IPS-NIHi11 (cell line): ENCODE measurements at places on chromosomes 3 and 15.

GRCh38 chr3:129521611-129522010, 6.8 kb upstream of the RHO start:
- no peak for DNase-seq

DNA sequence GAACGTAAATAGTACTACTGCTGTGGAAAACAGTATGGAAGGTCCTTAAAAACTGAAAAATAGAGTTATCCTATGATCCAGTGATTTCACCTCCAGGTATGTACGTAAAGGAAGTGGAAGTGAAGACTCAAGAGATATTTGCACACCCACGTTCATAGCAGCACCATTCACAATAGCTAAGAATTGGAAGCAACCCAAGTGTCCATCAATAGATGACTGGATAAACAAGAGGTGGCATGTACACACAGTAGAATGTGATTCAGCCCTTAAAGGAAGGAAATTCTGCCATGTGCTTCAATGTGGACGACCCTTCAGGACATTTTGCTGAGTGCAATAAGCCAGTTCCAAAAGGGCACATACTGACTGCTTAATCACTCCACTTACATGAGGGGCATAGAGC, 188.3 kb downstream of the APBA2 start:
- DNase-seq = no peak

DNA sequence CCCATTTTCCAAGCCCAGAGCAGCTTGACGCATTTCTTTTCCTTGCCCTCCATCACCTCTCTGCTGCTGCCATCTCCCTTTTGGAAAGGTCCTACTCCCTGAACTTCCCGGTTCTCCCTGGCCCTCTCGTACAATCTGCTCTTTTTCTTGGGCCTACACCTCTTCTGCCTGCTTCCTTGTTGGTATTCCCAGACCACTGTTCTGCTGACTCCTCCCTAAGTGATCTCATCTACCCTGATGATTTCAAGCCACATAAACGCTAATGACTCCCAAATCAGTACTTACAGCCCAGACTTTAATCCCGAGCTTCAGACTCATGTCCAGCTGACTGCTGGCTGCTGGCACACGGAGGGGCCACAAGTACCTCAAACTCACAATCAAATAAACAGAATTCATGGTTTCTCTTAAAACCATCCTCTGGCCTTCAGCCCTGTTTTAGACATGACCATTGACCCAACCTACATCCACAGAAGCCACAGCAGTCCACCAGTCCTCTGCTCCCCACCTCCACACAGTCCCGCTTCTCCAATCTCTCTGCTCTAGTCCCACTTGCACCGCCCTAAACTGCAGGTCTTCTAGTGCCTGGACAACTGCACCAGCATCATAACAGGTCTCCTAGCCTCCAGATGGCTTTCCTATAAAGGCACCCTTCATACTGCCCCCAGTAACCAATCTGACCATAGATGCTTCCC, 57.6 kb downstream of the AAGAB start:
- no peak for DNase-seq

DNA sequence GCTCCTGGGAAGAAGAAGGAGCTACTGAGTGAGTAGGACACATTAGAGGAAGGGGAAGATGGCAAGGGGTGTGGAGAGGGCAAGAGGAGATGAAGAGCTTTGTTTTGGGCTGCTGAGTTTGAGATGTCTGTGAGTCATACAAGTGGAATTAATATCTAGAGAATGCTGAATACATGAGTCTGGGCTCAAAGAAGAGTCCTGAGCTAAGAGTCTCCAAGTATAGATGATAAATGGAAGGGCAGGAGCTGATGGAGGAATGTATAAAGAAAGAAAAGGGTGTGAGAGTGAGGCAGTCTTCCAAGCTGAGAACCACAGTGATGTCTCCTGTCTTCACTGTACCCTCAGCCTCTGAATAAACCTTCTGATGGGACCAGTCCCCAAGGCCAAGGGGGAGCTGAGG, 205.5 kb upstream of the MRPL3 start:
- DNase-seq = no peak

DNA sequence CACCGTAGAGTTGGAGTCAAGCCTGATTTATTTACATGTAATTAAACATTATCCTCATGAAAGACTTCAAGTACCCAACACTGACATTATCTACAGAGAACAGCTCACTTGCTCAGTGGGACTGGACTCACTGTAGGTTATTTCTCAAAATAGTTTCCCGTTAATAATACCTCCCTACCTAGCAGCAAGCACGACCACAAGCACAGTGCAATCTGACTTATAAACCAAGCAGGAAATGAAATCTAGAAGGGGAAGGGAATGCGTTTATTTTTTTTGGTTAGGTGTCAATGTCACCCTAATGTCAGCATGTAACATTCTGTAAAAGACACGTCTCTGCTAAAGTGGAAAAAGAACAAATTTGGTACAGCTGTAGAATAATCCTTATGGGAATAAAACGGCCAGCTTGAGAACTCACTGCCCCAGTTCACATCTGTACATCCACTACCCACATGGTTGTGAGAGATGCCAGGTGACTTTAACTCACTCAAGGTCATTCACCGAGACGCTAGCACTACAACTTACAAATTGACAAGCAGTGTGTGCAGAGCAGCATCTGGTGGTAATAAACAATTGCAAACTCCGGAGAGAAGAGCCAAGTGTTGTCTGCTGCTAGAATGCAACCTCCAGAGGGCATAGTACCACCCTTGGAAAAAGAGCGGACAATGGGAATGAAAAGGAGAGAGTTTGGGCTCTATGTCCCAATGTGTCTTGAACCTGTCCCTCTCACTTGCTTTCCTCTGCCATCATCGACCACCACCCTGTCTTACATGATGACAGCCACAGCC, 242.5 kb downstream of the CADPS start:
- peak; percentile 23 for DNase-seq

DNA sequence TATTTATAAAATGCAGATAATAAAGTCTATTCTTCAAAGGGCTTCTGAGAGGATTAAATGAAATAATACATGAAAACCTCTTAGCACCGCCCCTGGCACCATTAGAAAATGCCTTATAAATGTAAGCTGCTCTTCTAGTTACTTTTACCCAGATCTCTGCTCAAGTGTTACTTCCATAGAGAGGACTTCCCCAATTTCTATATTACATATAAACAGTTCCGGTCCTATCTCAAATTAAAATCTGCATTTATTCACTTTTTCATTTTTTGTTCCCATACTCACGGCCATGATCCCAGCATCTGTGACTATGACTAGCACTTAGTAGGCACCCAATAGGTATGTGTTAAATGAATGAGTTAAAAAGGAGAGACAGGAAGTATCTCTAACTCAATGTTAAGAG, 890.9 kb upstream of the CFAP20DC start:
- DNase-seq = no peak

GRCh38 chr15:66609876-66610275, 44.1 kb upstream of the LCTL start:
- no peak for DNase-seq

- DNase-seq = no peak
Measured at GRCh38 chr3:124664804-124665203, 65.4 kb upstream of the UMPS start.

DNA sequence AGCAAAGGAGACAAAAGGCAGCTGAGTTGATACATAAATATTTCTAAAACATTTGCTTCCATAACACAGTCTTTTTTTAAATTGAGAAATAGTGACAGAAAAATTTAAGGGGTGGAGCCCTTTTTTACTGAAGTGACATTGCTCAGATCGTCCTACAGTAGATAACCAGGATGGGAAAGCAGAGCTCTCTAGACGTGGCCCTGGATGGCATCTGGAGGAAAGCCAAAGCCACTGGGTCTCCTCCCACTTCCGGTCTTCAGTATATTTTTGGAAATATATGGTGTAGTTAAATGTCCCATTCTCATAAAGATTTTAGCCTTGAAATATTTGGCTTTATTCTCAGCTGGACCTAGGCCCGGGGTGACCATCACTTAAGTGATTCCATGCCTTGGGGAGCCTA, 326.1 kb downstream of the ZNF621 start:
- DNase-seq = no peak

GRCh38 chr3:101325393-101326134, 5.2 kb upstream of the IMPG2 start:
- DNase-seq = no peak

DNA sequence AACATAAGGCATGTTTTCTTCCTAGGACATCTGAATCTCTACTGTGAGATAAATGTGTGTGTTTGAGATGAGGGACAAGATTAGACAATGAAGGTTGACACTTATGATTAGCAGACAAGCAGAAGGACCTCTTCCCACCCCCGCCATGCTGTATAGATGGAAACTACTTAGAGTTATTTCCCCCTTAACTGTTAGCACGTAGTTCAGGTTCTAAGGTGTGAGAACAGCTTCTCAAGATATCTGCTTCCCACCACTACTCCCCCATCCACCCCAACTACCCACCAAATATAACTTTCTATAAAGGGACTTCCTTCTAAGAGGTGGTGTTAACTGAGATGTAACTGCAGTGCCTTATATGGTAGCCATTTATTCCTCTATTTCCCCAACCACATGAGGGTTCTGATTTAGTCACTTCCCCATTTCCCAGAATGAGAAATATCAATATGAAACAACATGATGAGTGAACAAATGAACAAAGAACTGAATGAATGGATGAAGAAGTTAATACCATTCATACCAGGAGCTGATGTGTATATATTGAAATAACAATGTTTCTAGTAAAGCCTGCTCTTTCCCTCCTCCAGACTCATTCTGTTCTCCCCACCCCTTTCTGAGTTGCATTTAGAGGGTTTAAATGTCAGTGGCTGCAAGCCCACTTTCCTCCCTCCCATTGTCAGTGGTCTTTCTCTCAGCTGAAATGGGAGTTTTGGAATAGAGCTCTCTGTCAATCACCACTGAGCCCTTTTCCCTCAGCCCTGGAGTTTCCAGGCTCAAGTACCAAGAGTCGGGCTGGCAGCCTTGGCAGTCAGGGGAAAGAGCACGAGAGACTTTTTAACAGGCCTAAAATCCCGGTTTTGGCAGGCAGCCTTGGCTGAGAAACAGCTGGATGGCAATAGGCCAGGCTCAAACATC, 7.7 kb upstream of the RFTN1 start:
- DNase-seq = no peak

GRCh38 chr15:74206801-74207281, 4.3 kb upstream of the STRA6 start:
- no peak for DNase-seq

DNA sequence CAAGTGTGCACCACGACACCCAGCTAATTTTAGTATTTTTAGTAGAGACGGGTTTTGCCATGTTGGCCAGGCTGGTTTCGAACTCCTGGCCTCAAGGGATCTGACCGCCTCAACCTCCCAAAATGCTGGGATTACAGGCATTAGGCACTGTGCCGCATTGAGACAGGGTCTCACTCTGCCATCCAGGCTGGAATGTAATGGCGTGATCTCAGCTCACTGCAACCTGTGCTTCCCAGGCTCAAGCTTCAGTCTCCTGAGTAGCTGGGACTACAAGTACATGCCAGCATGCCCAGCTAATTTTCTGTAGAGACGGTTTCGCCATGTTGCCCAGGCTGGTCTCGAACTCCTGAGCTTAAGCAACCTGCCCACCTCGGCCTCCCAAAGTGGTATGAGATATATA, 51.6 kb downstream of the ACAD9 start:
- DNase-seq = no peak

DNA sequence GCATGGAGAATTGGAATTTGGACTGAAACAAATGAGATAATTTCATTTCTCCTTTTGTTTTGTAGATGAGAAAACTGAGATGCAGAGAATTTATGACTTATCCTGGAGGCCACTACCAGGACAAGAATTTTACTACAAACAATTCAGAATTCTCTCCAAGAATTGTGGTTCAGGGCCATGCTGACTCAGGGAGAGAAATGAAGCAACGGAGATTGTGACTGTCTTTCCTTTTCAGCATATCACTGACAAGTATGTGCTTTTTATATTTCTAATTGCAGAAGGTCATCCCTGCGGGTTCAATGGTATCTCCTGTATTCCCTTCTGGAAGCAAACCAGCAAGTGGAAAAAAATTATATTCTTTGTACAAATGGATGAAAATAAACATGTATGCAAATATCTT, 170.8 kb upstream of the MITF start:
- DNase-seq = no peak

- no peak for DNase-seq
Measured at GRCh38 chr15:42036112-42036905, 15.5 kb upstream of the PLA2G4E start.

DNA sequence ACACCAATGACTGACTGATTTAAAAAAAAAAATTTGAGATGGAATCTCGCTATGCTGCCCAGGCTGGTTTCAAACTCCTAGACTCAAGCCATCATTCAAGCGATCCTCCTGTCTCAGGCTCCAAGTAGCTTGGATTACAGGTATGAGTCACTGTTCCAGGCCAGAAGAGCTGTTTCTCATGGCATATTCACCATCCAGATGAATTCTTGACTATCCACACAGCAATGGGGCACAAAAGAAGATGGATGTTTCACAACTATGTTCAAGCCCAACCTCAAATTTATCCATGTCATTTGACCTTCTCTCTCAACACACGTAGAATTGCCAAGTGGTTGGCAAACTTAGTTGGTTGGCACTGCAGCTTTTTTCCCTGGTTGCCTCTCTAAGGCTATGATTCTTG, 40.6 kb downstream of the PRICKLE2 start:
- no peak for DNase-seq

GRCh38 chr15:64070965-64071851, 22.4 kb downstream of the CIAO2A start:
- DNase-seq = no peak

GRCh38 chr3:60351481-60351880, 899.8 kb downstream of the FHIT start:
- no peak for DNase-seq

DNA sequence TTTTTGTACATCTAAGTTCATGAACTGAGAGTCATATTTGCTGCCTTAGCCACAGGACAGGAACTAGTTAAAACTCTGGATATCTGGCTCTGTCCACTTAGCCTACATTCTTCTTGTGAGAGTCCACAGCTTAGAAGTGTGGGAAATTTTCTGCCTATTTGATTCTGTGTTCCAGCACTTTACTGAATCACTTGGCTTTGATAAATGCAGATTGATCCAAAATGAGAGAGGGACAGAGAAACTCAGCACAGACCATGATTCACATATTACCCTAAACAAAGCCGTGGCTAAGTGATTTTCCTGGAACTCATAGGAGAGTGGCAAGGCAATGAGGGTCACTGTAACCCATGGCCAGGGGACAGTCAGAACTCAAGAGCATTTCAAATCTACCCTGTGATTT, 87.5 kb upstream of the CADPS start:
- no peak for DNase-seq

DNA sequence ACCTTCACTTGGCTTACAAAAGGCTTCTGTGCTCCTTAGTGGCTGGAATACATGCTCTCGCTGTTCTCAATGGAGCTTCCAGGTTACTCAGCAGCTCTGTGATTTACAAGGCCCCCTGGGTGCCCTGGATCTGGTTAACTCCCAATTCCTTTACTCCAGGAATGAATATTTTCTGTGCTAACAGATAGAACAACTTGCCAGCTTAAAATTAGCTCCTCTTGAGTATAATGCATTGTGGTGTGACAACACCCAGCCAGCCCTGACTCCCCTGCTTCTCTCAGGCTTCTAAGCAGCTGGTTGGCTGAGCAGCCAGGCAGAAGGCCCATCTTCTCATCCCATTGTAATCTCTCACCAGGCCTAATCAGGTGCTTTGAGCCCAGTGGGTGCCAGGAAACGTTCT, 246.4 kb downstream of the ALCAM start:
- peak; percentile 11 for DNase-seq
